ENCODE measurements at places on chromosomes 7 and 10.

GRCh38 chr7:148927123-148928045, 43.3 kb upstream of the EZH2 start:
- no peak for DNase-seq

DNA sequence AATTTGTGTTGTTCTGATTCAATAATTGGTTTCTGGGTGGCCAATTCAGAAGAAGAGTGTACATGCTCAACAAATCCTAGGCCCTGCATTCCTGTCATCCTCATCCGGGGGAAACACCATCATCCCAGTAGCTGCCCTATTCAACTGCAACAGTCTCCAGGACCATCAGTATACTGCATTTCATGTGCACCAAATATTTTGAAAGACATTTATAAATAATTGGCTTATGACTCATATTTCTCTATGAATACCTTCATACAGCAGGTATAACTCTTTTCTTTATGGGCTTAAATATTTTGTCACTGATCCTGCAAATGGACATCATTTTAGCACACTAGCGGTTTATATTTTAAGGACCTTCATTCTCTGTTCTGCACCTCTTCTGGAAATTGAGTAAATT, 38.0 kb downstream of the CD36 start:
- no peak for DNase-seq

- no peak for DNase-seq
Observed at GRCh38 chr10:1189166-1190051, 133.2 kb downstream of the WDR37 start.

DNA sequence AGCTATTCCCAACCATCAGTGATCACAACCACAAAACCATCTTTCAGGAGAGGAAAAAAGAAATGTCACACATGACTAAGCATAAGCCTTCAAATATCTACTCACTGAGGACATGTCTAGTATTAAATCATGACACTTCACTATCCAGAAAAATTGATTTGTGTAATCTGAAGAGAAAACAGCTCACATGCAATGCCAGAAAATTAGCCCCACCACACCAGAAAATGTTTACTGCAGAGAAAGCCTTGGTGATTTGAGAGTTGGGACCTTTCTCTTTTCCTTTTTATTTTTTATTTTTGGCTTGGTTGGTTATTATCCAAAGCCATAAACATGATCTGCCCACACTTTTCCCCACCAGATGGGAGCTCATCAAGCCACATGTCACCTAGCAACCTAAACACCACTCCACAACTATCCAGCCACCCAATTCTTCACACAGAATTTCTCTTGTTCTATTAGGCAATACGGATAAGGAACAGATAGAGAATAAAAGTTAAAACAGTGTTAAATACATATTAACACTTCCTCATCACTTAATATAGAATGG, 3.1 kb downstream of the PARD3 start:
- no peak for DNase-seq

DNA sequence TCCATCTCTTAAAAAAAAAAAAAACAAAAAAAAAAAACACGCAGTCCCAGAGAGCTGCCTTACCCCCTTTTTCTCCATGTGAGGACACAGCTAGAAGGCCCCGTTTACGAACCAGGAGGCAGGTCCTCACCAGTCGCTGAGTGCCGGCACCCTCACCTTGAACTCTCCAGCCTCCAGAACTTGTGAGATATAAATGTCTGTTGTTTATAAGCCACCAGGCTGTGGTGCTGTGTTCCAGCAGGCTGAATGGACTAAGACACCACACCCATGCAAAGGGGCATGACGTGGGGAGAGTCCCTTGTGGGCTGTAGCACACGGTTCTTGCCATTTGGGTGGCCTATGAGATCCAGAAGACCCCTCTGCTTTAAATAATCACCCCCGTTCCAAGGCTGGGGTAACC, 17.2 kb downstream of the ECHDC3 start:
- DNase-seq, result no peak

GRCh38 chr7:16564909-16565426, 38.3 kb downstream of the LRRC72 start:
- DNase-seq, result no peak

DNA sequence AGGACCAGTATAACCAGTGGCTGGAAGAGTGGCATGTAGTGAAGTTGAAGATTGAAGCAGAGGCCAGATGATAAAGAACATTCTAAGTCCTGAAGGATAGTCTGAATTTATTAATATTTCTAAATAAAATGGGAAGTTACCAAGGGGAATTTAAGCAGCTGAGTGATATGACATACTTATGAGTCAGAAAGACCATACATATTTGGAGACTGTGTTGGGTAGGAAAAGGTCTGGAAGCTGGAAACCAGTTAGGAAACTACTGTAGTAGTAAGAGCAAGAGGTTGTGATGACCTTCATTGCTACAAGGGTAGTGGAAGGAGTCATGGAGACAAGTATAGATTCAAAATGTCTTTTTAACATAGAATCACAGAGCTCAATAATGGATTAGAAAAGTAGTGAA, 752.3 kb downstream of the SUGCT start:
- DNase-seq, result no peak

DNA sequence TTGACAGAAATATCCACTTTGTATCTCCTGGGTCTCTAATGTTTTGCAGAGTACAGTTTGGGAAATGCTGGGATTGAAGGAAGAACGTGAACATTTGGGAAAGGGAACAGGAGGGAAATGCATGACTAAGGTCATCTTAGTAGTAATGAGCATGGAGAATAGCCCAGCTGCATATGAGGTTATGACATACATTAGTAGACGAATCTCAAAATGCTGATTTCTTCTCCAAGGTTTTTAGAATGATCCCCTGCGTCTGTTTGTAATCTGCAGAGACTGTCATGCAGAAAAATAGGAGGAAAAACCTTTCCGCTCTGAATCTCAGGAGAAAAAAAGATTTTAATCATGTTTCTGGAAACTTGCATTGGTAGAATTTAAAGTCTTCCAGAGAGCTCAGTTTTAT, 133.6 kb downstream of the PPP1R9A start:
- no peak for DNase-seq

GRCh38 chr10:117174439-117175214, 22.7 kb upstream of the KCNK18 start:
- DNase-seq, result no peak

DNA sequence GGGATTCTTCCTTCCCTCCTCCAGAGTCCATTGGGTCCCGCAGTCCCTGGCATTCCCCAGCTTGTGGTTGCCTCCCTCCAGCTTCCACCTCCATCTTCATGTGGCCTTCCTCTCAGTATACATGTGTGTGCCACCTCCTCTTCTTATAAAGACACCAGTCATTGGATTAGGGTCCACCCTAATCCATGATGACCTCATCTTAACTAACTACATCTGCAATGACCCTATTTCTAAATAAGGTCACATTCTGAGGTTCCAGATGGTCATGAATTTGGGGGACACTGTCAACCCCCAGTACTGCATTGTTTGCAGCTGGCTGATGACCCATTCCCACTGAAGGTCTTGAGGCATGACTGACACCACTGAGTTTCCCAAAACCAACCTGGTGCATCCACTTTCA, 99.0 kb downstream of the PTPRE start:
- DNase-seq, result no peak

DNA sequence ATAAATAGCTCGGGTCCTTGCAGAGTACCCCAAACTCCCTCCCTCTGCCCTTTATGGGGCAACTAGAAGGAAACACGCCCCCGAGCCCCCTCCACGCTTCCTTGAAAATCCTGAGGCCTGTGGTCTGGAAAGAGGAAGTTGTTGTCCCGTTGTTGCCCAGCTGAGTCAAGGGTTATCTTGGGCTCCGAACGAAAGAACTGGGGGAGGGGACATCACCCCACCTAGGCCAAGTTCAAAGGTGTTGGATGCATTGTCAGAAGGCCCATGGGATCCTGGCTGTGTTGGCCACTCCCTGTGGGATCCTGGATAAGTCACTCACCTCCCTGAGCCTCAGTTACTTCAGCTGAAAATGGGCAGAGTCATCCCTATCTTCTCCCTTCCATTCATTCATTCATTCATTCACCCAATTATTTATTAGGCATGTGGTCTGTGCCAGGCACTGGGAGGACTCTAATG, at the start of gene CCL24:
CCL24 (minus strand) TSS at position 26 of the 456 bp plus-strand sequence. CDS start 91 bp downstream, outside the sequence.
- DNase-seq, result no peak

- DNase-seq, result no peak
Observed at GRCh38 chr7:117458977-117459583, 20.7 kb upstream of the CFTR start.

- DNase-seq, result no peak
Observed at GRCh38 chr7:65892835-65893234, 20.0 kb downstream of the VKORC1L1 start.

DNA sequence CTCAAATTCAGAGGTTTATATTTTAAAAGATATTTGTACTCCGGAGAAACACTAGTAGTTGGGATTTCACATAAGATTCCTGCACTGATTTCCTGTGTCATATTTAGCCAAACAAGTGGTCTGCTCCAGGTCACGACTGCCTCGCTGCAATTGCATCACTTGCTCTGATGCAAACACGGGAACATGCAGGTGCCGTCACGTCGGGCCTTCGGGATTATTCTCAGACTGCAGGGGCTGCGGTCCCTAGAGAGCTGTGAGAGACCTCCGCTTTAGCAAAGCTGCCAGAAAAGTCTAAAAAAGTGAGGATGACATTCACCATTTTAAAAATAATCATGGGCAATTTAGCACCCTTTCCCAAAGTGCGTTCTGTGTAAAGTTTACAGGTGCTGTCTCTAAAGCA, 93.5 kb upstream of the DDC start:
- no peak for DNase-seq

- DNase-seq, result no peak
Observed at GRCh38 chr10:45439365-45439764, 65.3 kb downstream of the ALOX5 start.

DNA sequence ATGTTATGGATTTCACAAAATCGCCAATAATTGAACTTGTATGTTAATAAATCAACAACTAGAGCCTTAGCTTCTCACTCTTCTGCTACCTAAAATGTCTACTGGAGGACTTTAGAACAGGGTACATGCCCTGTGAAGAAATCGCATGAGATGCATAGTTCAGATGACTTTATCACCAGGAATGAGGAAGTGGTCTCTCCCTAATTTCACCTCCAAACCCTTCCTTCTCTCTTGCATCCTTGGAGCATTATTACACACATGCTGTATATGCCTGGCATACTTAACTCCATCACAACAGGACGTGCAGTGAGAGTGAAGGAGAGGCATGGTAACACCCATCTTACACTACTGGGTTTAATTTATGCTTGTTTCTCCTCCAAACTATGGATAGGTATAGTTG, 27.8 kb downstream of the RHEB start:
- DNase-seq, result peak; percentile 77

DNA sequence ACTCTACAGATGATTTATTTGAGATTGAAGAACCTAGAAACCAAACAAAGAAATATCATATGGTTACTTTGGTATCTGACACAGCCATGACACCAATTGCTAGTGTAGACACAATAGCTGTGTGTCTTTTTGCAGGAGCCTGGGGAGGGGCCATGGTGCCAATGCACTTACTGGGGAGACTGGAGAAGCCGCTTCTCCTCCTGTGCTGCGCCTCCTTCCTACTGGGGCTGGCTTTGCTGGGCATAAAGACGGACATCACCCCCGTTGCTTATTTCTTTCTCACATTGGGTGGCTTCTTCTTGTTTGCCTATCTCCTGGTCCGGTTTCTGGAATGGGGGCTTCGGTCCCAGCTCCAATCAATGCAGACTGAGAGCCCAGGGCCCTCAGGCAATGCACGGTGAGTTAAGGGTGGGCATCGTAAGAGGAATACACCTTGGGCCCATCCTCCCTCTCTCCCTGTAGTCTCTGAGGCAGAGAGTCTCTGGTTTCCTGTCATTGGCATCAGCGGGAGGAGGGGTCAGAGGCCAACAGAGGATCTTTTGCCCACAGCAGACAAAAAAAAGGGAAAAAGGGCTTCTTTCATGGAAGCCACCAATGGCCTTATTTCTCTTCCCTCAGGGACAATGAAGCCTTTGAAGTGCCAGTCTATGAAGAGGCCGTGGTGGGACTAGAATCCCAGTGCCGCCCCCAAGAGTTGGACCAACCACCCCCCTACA, 1.2 kb downstream of the TMEM139 start:
- no peak for DNase-seq

GRCh38 chr7:80934321-80934720, 15.5 kb upstream of the SEMA3C start:
- DNase-seq, result no peak

GRCh38 chr7:133575726-133576440, 323.0 kb downstream of the EXOC4 start:
- DNase-seq, result no peak
